ENCODE measurements at places on chromosomes 6 and 20. TPM values are rescaled to one million over a fixed set of nuclear protein-coding genes. Genes with fewer than 3 reads are reported as not detected.

B3GALT4 gene
- 4.2 TPM for total RNA-seq

DNA sequence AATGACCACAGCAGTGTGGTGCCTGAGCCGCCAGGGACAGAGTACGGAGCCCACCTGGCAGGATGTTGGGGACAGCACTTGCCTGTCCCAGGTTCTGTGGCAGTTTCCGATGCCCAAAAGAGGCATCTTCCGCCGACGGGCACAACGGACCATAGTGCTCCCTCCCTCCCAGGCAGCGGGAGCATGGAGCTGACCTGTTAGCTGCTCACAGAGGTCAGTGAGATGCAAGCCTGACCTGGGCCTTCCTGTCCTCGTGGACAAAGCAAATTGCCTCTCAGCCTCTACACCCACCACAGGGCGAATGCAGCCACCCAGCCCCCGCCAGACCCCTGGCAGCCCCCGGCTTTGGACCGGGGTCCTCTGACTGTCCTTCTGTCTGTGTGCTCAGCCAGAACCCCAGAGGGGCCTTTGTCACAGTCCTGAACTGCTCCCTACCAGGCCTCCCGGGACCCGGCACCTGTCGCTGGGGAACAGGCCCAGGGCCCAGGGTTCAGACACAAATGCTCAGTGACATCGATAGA is 16.2 kb upstream of the FRMD1 start:
- peaks cover 4% of the 10 kb centered on the region for H3K4me1 ChIP-seq
- H3K4me3 ChIP-seq = no peak overlapping the region
- DNase-seq = no peak
- H3K36me3 ChIP-seq = no peaks in the 10 kb centered on the region

DNA sequence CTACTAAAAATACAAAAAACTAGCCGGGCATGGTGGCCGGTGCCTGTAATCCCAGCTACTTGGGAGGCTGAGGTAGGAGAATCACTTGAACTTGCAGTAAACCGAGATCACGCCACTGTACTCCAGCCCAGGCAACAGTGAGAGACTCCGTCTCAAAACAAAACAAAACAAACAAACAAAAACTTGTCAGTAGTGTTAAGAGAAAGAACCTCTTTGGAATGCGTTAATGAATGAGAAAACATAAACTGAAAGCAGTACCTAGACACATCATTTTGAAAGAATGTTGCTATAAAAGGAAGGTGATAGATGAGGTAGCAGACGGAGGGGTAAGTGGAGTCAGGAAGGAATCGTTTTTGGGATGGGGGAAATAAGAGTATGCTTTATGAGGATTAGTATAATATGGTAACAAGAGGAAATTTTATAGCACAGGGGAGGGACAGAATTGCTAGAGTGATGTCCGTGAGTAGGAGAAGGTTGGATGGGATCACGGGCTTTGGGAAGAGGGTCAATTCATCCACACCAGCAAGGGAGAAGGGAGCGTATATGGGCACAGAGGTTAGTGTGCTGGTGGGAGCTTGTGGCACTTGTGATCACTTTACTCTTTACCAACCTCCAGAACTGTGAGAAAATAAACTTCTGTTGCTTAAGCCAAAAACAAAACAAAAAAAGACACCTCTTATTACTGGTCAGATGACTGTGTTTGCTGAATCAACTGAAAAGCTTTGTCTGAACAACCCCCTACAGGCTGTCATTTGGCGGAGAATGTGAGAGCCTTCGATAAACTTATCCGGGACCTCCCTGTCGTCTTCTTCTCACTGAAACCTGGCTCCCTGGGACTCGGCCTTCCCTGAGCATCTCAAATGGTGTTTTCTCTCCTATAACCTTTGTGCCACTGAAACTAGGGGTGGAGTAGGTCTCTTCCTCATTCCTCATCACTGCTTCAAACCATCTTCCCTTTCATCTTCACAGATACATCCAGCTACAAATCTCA is 48.9 kb upstream of the TFAP2A start:
- no peak overlapping the region for H3K27ac ChIP-seq
- H3K4me3 ChIP-seq = no peak overlapping the region
- no peaks in the 10 kb centered on the region for H3K27me3 ChIP-seq
- H3K4me1 ChIP-seq = peaks cover 5% of the 10 kb centered on the region

ADAT2 gene
- 11.3 TPM for total RNA-seq

POPDC3 gene
- 3.7 TPM for total RNA-seq

CST3 gene
- 53.2 TPM for total RNA-seq

GRCh38 chr20:10110151-10110550 is 75.4 kb downstream of the ANKEF1 start:
- H3K36me3 ChIP-seq = no peaks in the 10 kb centered on the region
- H3K4me3 ChIP-seq = no peak overlapping the region
- no peaks in the 10 kb centered on the region for H3K4me1 ChIP-seq
- no peak overlapping the region for H3K27ac ChIP-seq

GRCh38 chr6:140623498-140623897 is 1249.0 kb upstream of the CITED2 start:
- H3K4me3 ChIP-seq = no peak overlapping the region
- DNase-seq = no peak
- peaks cover 6% of the 10 kb centered on the region for H3K36me3 ChIP-seq
- H3K27ac ChIP-seq = no peak overlapping the region
- H3K4me1 ChIP-seq = no peaks in the 10 kb centered on the region

DNA sequence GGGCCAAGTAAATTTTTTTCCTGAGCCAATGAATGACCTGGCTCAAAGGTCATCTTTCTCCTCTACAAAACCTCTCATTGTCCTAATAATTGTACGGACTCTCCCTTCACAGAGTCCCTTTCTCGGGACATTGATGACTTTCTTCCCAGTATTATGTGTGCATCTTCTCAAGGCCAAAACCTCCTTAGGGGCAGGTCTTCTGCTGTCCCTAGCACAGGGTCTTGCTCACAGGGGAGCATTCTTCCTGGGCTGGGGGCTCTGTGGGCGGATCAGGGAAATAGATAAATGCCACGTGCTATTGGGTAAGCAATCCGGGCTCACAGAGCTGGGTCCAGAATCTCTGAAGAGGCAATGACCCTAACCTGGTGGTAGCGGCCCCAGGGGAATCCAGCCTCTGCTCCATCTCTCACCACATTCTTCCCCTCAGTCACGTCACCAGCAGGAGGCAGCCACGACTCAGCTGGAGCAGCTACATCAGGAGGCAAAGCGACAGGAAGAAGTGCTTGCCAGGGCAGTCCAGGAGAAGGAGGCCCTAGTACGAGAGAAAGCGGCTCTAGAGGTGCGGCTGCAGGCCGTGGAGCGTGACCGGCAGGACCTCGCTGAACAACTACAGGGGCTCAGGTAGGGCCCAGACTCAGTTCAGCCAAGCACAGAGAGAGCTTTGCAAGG is 23.5 kb downstream of the CEP250 start:
- H3K27ac ChIP-seq = no peak overlapping the region
- peak; percentile 54 for DNase-seq
- no peaks in the 10 kb centered on the region for H3K4me1 ChIP-seq
- no peaks in the 10 kb centered on the region for H3K27me3 ChIP-seq

FRMD1 gene
- not detected for total RNA-seq

MYB gene
- 7.6 TPM for total RNA-seq

BFSP1 gene
- total RNA-seq = 2.5 TPM

DNA sequence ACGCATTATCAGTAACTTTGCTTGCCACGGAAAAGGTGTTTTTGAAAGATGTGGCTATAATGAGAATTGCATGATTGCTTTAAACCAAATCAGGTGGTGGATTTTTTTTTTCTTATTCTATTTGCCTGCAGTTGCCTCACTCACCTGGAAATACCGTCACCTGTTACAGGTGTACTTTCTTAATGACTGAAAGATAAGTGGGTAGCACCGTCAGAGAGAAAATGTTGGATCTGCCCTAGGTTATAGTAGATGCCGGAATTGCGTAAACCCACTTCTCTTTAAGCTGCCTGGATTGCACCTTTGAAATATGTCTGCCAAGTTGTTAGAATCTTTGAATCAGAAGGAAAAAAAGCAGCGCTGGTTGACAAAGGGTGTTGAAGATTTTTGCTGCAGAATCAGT is 68.5 kb downstream of the SH3BGRL2 start:
- H3K36me3 ChIP-seq = no peaks in the 10 kb centered on the region
- no peak overlapping the region for H3K4me3 ChIP-seq
- H3K27ac ChIP-seq = no peak overlapping the region

SH3BGRL2 gene
- total RNA-seq = 20.0 TPM

- H3K4me3 ChIP-seq = no peak overlapping the region
- H3K36me3 ChIP-seq = no peaks in the 10 kb centered on the region
- no peak overlapping the region for H3K27ac ChIP-seq
- no peaks in the 10 kb centered on the region for H3K4me1 ChIP-seq
- H3K27me3 ChIP-seq = no peaks in the 10 kb centered on the region
Measured at GRCh38 chr20:24598996-24599395, 129.6 kb downstream of the SYNDIG1 start.

DNA sequence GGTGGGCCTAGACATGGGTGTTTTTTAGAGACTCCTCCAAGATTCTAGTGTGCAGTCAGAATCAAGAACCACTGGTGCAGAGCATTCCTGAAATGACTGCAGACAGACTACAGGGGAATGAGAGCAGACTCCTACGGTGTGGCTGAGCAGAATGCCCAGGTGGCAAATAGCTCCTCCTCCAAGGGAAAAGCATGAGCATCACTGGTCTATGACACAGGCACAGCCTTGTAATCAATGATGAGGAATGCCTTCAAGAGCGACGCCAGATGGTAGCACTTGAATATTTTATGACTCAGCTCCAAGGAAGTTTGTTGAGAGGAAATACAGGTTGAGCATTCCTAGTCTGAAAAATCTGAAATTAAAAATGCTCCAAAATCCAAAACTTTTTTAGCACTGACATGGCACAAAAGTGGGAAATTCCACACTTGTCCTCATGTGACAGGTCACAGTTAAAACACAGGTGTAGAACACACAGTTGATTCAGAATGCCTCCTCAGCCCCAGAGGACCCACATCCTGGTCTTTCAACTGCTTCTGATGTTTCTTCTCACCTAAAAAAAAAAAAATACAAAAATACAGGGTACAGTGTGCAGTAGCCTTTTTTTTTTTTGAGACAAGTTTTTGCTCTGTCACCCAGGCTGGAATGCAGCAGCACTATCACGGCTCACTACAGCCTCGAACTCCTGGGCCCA is 10.6 kb upstream of the FAM8A1 start:
- H3K27ac ChIP-seq = no peak overlapping the region
- H3K4me1 ChIP-seq = no peaks in the 10 kb centered on the region
- H3K27me3 ChIP-seq = no peaks in the 10 kb centered on the region
- H3K36me3 ChIP-seq = no peaks in the 10 kb centered on the region
- no peak overlapping the region for H3K4me3 ChIP-seq
- no peak for DNase-seq

DNA sequence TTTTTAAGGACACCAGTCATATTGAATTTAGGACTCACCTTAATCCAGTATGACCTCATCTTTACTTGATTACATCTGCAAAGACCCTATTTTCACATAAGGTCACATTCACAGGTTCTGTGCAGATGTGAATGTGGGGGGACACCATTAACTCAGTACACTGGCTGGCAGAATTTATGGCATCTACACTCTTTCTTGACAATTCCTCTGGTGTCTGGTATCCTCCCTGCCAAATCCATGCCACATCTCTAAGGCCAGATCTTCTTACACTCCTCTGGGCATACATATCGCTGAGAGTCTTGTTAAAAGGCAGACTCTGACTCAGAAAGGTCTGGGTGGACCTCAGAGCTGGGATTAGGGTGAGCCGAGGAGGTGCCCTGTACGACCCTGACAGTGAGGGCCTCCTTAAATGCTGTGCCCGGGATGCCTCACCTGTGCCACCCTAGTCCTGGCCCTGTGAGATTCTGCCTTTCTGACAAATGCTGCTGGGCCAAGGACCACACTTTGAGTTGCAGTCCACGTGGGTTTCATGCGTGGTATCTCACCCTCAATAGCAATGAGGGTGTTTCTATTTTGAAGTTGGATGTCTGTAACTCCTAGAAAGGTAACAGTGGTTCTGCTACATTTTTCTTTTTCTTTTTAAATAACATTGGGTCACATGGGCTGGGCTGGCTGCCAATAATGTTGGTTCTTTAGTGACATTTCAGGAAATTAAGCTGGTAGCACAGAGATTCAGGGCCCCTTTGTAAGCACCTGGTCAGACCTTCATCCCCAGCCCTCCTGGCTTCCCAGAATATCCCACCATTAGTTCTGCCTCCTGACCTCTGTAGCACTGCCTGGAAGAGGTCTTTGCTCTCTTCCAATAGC is 17.2 kb upstream of the LRRN4 start:
- no peaks in the 10 kb centered on the region for H3K36me3 ChIP-seq
- DNase-seq = no peak
- no peaks in the 10 kb centered on the region for H3K4me1 ChIP-seq
- no peaks in the 10 kb centered on the region for H3K27me3 ChIP-seq

DNA sequence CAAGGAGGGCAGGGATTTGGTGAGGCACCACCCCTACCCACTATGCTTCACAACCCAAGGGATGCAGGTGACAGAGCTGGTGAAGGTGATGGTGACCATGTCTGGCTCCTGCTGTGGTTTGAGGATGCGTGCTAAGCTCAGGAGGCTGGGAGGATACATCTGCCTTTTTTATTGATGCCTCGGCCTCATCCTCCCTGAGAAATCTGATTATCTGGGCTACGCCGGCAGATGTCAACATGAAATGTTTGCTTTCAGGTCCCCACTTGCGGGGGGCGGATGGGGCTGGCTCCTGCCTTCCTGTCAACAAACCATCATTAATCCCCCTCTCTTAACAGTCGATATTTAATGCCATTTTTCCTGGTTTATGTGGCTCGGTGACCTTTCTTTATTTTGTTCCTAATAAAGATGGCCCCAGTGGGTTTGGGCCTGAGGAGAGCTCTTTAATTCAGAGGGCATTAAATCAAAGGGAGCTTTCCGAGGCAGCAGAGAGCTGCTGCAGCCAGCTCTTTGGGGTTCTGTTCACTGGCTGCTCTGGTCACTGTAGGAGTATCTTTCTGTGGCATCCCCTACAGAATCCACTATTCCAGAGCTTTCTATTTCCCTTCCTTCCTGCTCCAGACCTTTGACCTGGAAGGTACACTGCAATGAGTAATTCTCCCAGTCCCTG is 33.5 kb upstream of the LRFN2 start:
- H3K27me3 ChIP-seq = no peaks in the 10 kb centered on the region
- no peaks in the 10 kb centered on the region for H3K4me1 ChIP-seq
- H3K27ac ChIP-seq = no peak overlapping the region
- DNase-seq = no peak
- H3K4me3 ChIP-seq = no peak overlapping the region
- H3K36me3 ChIP-seq = no peaks in the 10 kb centered on the region

DNA sequence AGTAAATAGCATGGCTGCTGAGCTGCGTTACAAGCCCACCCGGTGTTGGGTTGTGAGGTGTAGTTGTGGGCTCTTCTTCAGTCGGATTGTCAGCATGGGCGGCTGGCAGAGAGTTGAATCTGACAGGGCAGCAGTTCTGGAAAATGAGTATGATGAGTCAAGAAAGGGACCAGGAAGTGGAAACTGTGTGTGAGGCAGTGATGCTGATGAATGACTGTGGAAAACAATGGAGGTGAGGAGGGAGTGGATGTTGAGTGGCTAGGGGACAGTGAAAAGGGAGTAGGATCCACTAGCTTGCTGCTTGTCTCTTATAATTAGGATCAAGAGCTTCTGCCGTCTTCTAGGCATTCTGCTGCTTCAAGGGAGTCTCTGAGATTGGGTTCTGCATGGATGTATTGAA is 154.3 kb downstream of the ESR1 start:
- H3K36me3 ChIP-seq = no peaks in the 10 kb centered on the region
- no peak overlapping the region for H3K4me3 ChIP-seq
- no peak overlapping the region for H3K27ac ChIP-seq
- no peaks in the 10 kb centered on the region for H3K27me3 ChIP-seq
- no peaks in the 10 kb centered on the region for H3K4me1 ChIP-seq

All from H1 (cell line).